ENCODE measurements at places on chromosomes 13 and 19.

GRCh38 chr19:41205995-41206394 is 13.0 kb downstream of the CYP2S1 start:
- DNase-seq: no peak

- no peak for DNase-seq
These were observed 17.6 kb downstream of the ACOD1 start for GRCh38 chr13:76965759-76966421.

DNA sequence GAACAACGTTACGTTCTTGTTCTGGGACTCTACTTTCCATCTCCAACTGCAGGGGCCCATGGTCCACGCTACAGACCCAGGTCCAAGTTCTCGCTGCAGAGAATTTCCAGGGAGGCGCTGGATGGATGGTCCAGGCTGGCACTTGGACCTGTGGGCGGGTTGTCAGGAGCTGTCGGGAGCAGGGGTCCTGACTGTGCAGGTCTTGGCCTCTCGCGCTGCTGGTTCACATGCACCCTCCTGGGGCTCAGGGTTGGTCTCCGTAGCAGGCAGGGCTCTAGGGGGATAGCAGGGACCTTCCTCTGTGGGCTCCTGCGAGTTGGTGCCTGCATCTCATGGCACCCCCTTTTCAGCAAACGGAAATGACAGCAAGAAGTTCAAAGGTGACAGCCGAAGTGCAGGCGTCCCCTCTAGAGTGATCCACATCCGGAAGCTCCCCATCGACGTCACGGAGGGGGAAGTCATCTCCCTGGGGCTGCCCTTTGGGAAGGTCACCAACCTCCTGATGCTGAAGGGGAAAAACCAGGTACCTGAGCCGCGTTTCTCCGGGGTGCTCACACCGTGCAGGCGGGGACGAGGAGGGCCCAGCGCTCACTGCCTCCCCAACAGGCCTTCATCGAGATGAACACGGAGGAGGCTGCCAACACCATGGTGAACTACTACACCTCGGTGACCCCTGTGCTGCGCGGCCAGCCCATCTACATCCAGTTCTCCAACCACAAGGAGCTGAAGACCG is 6.6 kb downstream of the PTBP1 start:
- DNase-seq: no peak

DNA sequence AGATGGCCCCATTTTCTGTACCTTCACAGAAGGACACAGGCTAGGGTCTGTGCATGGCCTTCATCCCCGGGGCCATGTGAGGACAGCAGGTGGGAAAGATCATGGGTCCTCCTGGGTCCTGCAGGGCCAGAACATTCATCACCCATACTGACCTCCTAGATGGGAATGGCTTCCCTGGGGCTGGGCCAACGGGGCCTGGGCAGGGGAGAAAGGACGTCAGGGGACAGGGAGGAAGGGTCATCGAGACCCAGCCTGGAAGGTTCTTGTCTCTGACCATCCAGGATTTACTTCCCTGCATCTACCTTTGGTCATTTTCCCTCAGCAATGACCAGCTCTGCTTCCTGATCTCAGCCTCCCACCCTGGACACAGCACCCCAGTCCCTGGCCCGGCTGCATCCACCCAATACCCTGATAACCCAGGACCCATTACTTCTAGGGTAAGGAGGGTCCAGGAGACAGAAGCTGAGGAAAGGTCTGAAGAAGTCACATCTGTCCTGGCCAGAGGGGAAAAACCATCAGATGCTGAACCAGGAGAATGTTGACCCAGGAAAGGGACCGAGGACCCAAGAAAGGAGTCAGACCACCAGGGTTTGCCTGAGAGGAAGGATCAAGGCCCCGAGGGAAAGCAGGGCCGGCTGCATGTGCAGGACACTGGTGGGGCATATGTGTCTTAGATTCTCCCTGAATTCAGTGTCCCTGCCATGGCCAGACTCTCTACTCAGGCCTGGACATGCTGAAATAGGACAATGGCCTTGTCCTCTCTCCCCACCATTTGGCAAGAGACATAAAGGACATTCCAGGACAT is 7.0 kb upstream of the CEACAM7 start:
- DNase-seq: no peak

DNA sequence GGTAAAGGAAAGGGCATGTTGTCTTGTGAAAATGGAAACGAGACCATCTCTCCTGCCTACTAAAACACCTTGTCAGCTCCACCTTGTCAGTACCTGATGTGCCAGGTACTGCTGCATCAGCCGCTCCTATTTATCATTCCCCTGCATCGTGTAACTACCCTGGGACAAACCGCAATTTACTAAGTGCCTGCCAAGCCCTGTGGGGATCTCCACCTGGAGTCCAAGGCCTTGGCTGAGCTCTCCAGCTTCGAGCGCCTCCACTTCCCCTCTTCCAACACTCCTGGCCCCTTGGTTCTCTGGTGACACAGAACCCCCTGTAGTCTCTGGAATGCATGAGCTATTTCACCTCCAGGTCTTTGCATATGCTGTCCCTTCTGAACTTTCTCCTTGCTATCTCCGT is 25.9 kb upstream of the CCNP start:
- DNase-seq: no peak

- DNase-seq: no peak
These were observed 87.4 kb upstream of the UFM1 start for GRCh38 chr13:38262211-38262610.

- no peak for DNase-seq
These were observed 99.4 kb downstream of the MIPEP start for GRCh38 chr13:23789576-23790346.

GRCh38 chr13:41386211-41386610 is 71.1 kb upstream of the RGCC start:
- DNase-seq: no peak

GRCh38 chr19:49662011-49662410 is 3.6 kb downstream of the IRF3 start:
- DNase-seq: no peak

- DNase-seq: no peak
These were observed 928 bp upstream of the PNPLA6 start for GRCh38 chr19:7534531-7535046.

DNA sequence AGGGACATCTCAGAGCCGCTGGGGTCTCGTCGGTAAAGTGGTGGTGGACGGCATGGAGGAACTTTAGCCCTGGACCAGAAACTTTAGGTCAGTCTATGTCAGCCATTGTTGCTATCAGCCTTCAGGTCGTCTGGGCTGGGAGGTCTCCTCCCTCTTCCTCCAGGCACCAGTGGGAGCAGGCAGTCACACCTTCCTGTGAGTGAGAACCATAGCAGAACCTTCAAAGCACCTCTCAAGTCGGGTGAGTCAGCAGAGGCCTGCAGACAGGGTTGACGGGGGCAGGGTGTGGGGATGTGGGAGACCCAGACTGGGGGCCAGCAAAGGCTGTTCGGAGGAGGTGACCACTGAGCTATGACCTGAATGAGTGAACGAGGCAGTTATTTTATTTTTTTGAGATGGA is 15.4 kb upstream of the SBNO2 start:
- no peak for DNase-seq

DNA sequence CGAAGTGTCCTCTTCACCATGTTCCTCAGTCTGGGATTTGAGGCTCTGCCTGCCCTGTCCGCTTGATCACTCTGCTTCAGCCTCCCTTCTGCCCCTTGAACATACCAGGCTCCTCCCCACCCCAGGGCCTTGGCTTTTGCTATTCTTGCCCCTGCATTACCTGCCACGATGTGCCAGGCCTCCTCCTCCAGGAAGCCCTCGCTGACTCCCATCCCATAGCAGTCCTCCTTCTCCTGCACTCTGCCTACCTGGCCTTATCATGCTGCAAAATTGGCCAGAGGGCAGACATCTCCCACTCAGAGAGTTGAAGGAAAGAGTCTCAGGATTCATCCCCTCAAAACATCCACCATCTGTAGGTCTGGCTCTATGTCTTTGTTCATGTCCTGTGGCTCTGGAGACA is 2.2 kb downstream of the YJEFN3 start:
- no peak for DNase-seq

- DNase-seq: no peak
These were observed 106.5 kb upstream of the FRY start for GRCh38 chr13:31925079-31925478.

DNA sequence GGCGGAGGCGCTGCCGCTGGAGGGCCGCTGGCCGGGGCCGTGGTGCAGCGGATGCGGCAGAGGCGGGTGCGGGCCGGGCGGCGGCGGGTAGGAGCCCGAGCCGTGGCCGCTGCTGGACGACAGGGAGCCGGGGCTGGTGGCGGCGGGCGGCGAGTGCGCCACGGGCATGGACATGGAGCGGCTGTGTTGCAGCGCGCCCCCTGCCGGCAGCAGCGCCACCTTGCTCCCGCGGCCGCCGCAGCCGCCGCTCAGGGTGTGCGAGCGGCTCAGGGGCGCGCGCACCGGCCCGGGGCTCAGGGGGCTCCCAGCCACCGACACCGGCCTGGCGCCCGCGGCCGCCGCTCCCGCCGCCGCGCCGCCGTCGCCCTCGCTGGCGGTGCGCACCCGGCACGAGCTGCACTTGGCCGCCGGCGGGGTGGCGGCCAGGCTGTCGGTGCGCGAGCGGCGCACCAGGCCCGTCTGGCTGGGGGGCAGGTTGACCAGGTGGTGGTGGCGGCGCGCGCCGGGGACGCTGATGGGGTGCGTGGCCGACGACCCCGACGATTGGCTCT is 1.7 kb downstream of the IRS2 start:
- DNase-seq: no peak

DNA sequence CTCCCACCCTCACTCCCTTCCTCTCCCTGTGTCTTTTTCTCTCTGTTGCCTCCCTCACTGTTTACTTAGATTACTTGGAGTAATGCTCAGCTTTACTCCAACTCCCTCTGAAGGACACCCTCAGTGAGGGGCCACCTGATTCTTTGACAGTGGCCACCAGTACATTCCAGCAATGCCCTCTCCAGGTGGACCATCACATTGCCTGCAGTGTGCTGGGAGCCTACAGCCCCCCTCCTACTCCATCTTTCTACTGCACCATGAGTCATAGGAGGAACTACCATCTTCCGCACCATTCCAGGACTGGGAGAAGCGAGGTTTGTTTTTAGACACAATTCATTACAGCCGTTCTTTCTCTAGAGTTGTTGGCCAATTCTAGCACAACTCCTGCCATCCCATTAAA is 96.6 kb upstream of the POSTN start:
- DNase-seq: no peak

GRCh38 chr19:17450264-17451075 is 2.0 kb upstream of the TMEM221 start:
- no peak for DNase-seq

DNA sequence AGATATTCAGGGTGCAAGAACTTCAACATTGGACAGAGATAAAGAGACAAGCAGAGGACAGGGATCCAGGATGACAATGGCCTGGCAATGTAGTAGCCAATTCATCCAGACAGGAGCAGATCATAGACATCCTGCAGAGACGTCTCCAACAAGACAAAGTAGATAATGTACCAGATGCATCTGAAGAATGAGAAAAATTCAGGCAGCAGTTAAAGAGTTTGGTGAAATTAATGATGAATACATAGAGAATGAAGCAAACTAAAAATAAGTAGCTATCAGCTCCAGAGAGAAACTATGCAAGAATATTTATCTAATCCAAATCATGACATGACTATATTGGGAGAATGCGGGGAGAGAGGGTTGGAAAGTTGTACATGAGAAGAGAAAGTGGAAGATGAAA is 278.4 kb upstream of the DACH1 start:
- DNase-seq: no peak

- DNase-seq: no peak
These were observed 513 bp upstream of the ZNF317 start for GRCh38 chr19:9139609-9140158.

GRCh38 chr13:111971891-111972780 is 94.8 kb upstream of the SOX1 start:
- no peak for DNase-seq

DNA sequence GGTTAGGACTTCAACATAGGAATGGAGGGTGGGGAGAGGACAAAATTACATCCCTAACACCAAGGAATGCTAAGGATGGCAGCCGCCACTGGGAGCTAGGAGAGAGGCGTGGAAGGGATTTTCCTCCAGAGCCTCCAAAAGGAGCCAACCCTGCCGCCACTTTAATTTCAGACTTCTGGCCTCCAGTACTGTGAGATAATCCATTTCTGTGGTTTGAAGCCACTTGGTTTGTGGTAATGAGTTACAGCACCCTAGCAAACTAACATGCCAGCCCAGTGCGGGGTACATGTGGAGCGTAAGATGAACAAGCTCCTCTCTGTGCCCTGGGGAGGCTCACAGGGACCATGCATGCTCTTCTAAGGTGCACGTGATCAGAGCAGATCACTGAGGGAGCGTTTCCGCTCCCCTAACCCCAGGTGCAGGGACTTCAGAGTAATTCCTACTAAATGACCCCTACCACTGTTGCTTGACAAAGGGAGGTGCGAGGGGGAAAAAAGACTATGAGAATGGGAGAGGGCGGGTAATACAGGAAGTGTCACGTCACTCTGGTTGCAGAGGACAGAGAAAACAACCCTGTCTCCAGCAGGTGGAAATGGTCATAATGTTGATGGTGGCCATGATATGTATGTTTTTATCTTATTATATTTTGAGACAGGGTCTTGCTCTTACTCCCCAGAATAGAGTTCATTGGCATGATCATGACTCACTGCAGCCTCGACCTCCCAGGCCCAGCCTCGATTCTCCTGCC is 12.0 kb downstream of the FPR1 start:
- no peak for DNase-seq

- DNase-seq: no peak
These were observed 339.6 kb downstream of the UQCRFS1 start for GRCh38 chr19:28873301-28873700.

DNA sequence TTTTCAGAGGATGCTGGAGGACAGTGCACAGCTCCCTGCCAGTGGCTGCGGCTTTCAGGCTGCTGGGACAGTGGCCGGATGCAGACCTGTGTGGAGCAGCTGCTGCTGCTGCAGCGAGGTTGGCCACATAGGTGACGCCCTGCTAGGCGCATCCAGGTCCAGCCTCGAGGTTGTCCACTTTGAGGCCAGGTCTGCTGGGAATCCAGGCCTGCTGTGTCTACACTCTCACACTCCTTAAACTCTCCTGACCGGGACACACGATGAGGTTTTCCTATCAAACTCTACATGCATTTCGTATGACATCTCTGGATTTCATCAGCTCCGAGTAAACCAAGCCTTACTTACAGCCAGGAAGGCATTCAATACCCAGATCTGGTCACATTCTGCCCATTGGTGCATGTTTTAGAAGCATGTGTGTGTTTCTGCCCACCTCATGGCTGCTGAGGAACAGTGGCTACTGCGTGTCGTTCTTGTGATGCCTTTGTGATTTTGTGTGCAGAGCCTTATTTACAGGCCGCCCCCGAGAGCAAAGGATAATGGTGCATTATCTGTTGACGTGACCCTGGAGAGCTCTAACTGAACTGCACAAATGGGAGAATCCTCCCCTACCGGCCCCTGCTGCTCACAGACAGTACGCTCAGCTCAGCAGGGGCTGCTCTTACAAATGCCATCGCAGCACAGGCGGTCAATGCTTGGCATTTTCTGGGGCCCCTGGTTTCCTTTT is 12.3 kb upstream of the MCF2L start:
- DNase-seq: no peak

DNA sequence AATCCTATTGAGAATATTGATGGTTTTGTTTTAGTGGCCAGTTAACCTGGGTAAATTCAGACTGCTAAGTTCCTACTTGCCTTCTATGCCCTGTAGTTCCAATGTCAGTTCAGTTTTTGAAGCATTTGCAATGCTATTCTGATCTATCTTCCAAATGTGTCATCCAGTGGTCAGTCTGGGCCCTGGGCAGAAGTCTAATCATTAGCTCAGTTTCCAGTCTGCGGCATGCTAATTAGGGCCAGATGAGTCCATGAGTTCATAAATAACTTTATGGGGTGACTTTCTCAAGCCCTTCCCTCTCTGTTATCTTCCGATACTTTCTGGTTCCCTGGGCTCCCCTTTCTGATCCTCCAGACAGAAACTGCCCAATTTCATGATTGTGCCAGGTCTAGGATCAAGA is 32.7 kb downstream of the FAM187B start:
- DNase-seq: no peak
